AG09319 (cell line): ENCODE measurements at places on chromosomes 2 and 18.

DNA sequence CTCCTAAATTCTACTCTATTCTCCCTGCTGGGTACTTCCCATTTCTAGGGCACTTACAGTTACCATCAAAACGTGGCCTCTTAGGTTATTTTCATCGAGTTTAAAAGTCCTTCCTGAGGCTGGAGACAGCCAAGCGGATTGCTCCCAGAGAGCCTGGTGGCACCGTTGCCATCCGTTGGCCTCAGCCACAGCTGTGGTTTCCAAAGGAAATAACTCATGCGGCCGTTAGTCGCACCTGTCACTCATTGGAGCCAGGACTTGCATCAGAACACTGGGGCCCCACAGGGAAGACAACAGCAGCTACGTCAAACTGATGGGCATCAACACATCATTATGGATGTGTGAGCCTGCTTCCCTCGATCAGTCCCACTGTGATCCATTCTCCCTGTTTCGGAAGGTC, 453.4 kb downstream of the BCL11A start:
- DNase-seq, result no peak

DNA sequence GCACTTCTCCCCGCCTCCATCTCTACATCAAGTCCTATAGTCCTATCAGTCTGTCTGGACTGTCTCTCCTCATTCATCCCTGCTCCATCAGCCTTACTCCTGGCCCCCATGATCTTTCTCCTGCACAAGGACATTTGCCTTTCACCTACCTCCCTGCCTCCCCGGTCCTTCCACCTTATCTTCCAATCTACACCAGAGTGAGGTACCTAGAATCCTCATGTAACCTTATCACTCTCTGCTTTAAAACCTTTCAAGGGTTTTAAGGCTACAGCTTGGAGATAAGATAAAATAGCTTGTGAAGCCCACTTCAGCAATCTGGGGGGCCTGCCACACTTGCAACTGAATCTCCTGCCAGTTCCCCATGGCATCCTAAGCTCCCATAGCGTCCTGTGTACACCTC, 12.8 kb downstream of the CDC42EP3 start:
- no peak for DNase-seq

- DNase-seq, result peak; percentile 57
Measured at GRCh38 chr2:214069254-214069653, 341.6 kb upstream of the VWC2L start.

- no peak for DNase-seq
Measured at GRCh38 chr2:24754985-24755705, 38.0 kb downstream of the PTRHD1 start.

- DNase-seq, result no peak
Measured at GRCh38 chr2:184679219-184680018, 81.1 kb downstream of the ZNF804A start.

DNA sequence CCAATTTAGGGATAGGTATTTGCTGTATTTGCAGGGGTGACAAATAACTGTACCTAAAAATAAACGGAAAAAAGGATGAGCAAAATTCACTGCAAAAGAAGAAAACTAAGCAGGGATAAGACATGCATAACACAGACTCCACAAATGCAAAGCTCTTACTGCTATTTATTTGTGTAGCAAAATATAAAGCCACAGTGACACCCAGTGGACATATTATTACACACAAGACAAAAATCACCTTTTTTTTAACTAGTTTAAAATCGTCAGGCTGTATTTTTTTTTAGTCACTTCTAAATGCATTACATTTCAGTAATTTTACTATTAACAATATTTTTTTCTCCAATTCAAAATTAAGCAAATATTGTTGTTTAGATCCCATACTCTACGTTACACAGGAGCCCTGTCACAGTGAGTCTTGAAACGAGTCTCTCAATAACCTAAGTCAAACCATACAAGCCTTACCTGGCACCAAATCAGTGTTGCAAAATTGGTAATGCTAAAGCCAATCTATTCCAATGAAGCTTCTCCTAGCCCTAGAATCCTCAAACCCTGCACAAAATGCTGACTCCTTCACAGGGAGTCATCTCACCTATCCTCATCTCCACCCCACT, 23.7 kb downstream of the METTL4 start:
- no peak for DNase-seq
